Naive thymus-derived CD8-positive, alpha-beta T cell (primary cell): ENCODE measurements at places on chromosomes 11 and 22. TPM values are rescaled to one million over a fixed set of nuclear protein-coding genes. Genes with fewer than 3 reads are reported as not detected.

LMNTD2 gene
- 0.99 TPM for polyA plus RNA-seq

HTR3B gene
- polyA plus RNA-seq, result not detected

MMP13 gene
- not detected for polyA plus RNA-seq

LYVE1 gene
- not detected for polyA plus RNA-seq

GSTT2 gene
- not detected for polyA plus RNA-seq

BEST1 gene
- polyA plus RNA-seq, result 0.66 TPM

SPTBN2 gene
- polyA plus RNA-seq, result 0.04 TPM

IL18 gene
- not detected for polyA plus RNA-seq

FOXRED2 gene
- 1.8 TPM for polyA plus RNA-seq

- no peak for DNase-seq
These were observed 3.6 kb downstream of the PIK3IP1 start for GRCh38 chr22:31288496-31289240.

DNA sequence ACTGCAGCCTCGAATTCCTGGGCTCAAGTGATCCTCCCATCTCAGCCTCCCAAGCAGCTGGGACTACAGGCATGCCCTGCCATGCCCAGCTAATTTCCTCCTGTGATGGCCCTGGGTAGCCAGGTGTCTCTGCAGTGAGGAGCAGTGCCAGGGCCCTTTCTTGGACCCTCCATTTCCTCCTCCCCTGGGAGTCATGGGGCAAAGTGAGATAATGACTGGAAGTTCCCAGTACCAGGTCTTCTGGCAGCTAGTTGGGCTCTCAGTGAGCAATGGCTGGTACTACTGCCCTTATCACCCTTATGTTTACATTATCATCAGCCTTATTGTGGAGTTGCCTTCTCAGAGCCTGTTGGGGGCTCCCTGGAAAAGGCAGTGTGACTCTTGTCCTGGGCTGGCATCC, 17.6 kb downstream of the DAGLA start:
- no peak for DNase-seq

- no peak for DNase-seq
These were observed 13.1 kb upstream of the CENATAC start for GRCh38 chr11:118984825-118985224.

- DNase-seq, result no peak
These were observed 30.3 kb upstream of the PAX6 start for GRCh38 chr11:31841435-31841834.

DNA sequence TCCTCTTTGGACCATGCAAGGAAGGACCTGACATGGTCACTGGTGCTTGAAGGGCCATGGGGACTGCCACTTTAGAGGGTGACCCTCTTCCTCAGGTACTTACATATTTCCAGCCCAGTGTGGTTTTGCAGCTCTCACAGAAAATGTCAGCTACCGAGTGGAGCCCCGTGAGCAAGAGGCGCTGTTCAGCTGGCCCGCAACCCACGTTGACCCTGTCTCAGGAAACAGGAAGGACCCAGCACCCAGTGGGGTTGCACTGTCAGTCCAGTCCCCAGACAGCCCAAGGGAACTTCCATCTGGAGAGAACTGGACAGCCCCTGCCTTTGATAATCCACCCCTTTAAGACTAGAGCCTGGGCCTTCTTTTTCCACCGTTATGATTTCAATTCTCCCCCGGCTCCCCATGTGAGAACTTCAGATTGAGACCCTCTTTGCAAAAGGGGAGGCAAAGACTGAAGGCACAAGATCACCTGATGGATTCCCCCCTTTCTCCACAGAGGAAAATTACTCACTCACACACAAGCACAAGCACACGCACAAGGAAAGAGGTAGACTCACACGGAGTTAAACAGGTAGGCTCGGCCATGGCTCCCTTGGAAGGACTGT, 3.4 kb downstream of the YPEL4 start:
- no peak for DNase-seq

- DNase-seq, result no peak
These were observed 63.8 kb upstream of the PRSS23 start for GRCh38 chr11:86736291-86737143.

DNA sequence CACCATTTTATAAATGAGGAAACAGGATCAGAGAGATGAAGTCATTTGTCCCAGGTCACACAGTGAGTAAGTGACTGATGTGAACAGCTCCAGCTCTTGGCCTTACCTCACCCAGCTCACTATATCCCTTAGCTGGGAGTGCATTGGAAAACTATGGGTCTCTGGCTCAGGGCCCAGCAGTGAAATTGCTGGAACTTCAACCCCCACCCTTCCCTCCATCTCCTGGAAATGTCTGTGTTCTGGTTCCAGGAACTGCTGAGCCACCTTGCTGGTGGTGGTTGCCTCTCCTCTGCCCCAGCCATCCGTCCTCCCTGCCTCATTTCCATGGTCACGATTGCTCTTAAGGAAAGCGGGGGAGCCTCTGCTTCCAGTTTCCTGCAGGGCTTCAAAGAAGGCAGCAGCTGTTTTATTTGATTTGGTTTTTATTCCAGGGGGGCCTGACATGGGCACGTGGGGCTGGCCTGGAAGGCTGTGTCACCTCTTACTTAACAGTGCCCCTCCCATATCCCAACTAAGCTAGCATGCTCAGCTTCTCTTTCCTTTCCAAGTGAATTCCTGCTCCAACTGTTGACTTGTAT, 46.2 kb upstream of the CSTF3 start:
- no peak for DNase-seq

DNA sequence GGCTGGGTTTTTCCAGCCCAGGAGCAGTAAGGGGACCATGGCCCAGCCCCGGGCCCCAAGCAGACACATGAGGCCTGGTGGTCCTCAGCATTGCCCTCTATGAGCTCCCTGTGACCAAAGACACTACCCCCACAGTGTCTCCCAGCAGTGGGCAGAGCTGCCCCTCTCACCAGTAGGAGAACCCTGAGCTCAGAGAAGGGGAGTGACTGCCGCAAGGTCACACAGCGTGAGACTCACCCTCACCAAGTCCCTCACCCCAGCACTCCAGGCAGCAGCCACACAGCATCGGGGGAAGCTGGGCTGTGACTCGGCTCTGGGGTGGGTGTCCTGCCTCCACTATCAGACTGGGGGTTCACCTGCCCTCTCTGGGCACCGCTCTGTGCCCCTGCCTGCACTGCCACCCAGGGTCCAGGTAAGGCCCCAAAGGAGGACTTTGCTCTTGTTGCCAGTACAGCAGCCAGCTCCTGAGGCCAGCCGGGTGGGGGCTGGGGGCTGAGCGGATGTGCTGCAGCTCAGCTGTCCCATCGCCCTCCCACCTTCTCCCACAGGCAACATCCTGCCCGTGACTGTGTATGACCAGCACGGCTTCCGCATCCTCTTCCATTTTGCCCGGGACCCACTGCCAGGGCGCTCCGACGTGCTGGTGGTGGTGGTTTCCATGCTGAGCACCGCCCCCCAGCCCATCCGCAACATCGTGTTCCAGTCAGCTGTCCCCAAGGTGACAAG, 7.9 kb upstream of the SH3BP1 start:
- DNase-seq, result peak; percentile 29

DNA sequence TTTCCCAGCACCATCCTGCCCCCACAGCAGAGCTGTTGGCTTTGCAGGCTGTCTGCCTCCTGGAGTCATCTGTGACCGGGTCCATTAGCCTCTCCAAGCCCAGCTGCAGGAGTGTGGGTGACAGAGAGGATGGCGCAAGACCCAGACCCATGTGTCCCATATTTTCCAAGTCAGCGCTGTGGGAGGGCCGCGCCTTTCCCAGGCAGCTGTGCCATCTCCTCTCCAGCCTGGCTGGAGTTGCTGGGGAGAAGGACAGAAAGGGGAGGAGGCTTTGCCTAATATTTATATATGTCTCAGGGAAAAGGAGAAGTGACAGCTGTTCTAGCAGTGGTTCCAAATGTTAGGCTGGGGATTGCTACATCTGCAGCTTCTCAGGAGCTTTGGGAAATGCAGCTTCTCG, 15.7 kb downstream of the DTX4 start:
- no peak for DNase-seq

- DNase-seq, result no peak
These were observed 12.5 kb upstream of the PEX26 start for GRCh38 chr22:18065256-18065655.

DNA sequence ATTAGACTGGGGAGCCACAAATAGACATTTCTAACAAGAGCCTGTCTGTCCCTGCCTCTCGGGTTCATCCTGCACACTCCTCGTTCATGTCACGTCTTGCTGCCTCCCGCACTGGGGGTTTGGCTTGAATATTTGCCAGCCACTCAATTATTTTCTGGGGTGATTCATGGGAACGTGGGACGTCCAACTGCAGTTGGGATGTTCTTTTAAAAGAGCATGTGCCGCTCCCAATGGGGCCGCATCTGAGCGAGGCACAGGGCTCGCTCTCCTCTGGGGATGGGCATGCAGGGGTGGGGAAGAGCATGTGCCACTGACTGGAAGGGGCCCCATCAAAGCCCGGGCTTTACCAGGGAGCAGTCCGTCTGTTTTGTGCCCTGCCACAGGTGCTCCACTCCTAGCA, 43.4 kb downstream of the PARVG start:
- no peak for DNase-seq

DNA sequence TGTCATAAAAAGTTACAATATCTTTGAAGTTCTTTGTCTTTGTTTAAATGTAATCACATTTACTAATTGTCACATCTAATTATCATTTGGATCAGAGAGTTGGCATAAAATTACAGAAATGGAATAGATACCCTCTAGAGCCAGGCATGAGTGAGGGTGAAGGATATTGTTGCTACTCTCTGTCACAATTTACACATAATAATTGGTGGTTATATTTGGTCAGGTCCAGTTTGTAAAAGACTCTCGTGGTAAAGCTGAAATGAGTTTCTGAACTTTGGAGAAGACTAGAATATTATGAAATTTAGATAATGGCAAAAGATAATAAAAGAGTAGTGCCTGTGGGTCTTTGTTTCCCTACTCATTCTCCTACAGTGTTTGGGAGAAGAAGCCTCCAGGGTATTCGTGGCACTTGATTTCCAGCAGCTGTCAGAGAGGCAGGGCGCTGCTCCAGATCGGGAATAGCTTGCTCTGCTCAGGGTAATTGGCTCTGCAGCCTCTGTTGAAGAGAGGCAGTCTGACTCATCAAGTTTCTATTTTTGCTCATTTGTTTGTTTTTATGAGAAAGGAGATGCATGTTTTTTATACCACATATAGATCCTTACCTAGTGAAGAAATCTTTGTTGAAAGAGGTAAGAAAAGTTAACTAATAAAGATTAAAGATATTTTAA, 349.9 kb downstream of the CNTN5 start:
- no peak for DNase-seq

GRCh38 chr22:27420817-27421361, 380.7 kb downstream of the MN1 start:
- no peak for DNase-seq

- no peak for DNase-seq
These were observed 2.2 kb downstream of the RFPL2 start for GRCh38 chr22:32202539-32203180.

DNA sequence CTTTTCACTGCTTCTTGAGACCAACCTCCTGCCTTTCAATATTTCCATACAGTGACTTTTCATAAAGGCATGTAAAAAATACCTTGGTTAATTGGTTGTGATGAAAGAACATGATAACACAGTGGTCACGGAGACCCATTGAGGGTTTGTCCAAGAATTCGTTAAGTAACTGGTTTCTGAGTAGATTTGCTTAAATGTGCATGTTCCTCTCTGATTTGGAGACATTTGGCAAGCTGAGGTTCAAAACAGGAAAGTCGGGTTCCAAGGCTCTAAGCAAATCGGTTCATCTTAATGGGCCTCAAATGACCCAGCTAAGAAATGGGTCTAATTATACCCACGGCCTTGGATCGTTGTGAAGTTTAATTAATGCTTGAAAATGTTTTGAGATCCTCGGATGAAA, 36.9 kb upstream of the CCND1 start:
- no peak for DNase-seq

- DNase-seq, result no peak
These were observed 700 bp downstream of the TTC17 start for GRCh38 chr11:43359422-43359818.

- no peak for DNase-seq
These were observed 3.8 kb downstream of the COA4 start for GRCh38 chr11:73872749-73873357.

DNA sequence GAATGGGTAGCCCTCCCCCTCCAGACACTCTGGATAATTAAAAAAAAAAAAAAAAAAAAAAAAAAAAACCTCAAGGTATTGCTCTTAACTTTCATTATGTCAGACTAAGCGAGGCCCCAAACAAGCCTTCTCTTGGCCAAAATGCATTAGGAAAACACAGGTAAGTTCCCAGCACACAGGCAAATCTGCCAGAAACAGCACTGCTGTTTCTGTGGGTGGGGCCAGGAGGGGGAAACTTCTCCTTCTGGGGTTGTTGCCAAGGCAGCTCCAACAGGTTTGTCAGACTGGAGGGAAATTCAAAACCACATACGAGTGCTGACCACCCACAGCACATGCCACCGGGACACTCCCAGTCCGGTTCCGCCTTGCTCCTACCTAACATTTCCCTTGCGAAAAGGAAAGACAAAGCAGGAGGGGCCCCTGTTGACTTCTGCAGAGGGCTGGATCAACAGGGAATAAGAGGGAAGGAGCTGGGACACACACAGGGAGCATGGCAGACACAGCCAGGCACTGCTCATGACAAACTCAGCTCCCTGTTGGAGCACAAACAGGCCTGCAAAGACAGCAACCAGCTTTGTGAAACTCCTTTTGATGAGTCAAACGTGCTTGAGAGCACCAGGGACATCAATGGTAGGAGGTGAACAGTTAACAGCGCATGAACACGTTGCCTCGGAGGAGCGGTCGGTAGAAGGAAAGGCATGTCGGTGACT, 55.0 kb downstream of the MYH9 start:
- peak; percentile 43 for DNase-seq

- no peak for DNase-seq
These were observed 503.4 kb downstream of the DLG2 start for GRCh38 chr11:85123752-85124231.

DNA sequence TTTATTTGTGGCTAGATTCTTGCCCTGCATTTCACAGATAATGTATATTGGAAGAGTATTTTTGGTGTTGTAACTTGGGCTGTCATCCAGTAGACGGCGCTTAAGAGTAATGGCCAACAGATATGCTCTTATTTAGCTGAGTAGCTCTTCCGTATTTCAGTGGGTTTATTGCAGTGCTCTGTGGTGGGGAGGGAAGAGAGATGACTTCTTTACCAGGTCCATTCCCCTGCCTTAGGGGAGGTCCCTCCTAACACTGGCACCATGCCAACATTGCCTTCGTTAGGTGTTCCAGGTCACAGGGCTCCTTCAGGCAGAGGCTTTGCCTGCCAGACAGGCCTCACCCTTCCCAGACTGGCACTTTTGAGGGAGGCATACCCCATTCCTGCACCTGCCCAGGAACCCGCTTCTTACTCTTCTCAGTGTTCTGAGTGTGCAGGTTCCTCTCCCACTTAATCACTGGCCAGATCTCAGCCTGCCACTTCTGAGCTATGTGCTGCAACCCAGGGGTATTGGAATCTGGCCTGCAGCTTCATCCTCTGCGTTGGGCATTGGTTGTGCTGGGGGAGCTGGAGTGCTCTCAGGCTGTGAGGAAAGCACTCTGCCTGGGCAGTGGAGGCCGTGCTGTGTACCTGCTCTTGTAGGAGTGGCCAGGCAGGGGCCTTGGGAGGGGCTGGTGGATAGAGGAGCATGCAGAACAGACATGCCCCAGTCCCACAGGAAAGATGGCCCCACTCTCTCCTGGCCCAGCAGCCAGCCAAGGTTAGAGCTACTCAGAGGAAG, 29.4 kb upstream of the SLN start:
- no peak for DNase-seq

- DNase-seq, result no peak
These were observed 8.8 kb upstream of the ELFN2 start for GRCh38 chr22:37435970-37436603.

- no peak for DNase-seq
These were observed 65.2 kb upstream of the MTMR2 start for GRCh38 chr11:95989076-95989605.

GRCh38 chr22:50425179-50425916, 49.5 kb downstream of the SBF1 start:
- no peak for DNase-seq

GRCh38 chr11:69170704-69171103, 15.0 kb downstream of the SMIM38 start:
- DNase-seq, result no peak
